ENCODE measurements at places on chromosomes 13 and 19. TPM values are rescaled to one million over a fixed set of nuclear protein-coding genes. Genes with fewer than 3 reads are reported as not detected.

Gene TMEM221
- total RNA-seq, result 0.17 TPM

- DNase-seq, result no peak
These were observed 39.5 kb upstream of the POP4 start for GRCh38 chr19:29566496-29567054.

GRCh38 chr19:43300876-43301765, 31.8 kb upstream of the PSG9 start:
- DNase-seq, result no peak

Gene ACER1
- not detected for total RNA-seq

Gene MIR17HG
- 4.0 TPM for total RNA-seq

DNA sequence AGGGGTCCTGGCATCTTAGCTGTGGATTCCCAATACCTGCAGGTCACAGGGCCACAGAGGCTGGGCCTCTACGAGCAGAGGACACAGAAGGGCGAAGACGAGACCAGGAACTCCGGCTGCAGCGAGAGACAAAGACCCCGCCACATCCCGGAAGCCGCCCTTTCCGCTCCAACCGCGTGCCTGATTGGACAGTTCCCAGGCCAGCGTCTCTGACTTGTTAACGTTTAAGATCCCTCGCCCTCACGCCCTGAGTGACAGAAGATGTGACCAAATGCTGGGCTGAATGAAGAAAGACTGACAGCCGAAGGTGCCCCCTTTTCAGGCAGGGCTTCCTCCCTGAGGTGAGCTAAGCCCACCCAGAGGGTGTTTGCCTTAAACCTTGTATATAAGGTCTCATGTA, at the start of gene ZNF98:
ZNF98 (minus strand) TSS at position 136 of the 400 bp plus-strand sequence; CDS start at position 14, 122 bp downstream.
- no peak for DNase-seq

GRCh38 chr13:52738719-52739467, 727 bp downstream of the CNMD start:
- no peak for DNase-seq

GRCh38 chr19:14347999-14348889, 33.0 kb upstream of the ADGRE5 start:
- DNase-seq, result peak; percentile 26

- no peak for DNase-seq
These were observed 382.3 kb downstream of the DLEU7 start for GRCh38 chr13:50461189-50461588.

DNA sequence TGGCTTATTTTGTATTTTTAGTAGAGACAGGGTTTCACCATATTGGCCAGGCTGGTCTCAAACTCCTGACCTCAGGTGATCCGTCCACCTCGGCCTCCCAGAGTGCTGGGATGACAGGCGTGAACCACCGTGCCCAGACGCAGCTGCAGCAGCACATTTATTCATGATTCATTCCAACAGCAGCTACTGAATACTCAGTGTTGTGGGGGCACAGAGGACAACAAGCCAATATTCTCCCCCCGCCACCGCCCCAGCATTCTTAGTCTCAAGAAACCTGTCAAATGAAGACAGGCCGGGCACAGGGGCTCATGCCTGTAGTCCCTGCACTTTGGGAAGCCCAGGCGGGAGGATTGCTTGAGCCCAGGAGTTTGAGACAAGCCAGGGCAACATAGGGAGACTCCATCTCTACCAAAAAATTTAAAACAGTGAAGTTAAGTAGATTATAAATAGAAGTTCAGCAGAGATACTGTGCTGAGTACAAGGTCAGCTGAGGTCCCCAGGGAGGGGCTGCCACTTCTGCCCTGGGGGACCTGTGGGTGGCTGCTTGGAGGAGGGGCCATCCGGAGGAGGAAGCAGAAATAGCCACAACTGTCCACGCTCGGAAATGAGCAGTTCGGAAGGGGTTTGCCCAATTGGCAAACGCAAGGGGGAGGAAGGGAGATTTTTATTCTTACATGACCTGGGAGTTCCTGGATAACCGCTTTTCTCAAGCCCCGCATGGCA, 4.3 kb downstream of the DOT1L start:
- DNase-seq, result peak; percentile 25

DNA sequence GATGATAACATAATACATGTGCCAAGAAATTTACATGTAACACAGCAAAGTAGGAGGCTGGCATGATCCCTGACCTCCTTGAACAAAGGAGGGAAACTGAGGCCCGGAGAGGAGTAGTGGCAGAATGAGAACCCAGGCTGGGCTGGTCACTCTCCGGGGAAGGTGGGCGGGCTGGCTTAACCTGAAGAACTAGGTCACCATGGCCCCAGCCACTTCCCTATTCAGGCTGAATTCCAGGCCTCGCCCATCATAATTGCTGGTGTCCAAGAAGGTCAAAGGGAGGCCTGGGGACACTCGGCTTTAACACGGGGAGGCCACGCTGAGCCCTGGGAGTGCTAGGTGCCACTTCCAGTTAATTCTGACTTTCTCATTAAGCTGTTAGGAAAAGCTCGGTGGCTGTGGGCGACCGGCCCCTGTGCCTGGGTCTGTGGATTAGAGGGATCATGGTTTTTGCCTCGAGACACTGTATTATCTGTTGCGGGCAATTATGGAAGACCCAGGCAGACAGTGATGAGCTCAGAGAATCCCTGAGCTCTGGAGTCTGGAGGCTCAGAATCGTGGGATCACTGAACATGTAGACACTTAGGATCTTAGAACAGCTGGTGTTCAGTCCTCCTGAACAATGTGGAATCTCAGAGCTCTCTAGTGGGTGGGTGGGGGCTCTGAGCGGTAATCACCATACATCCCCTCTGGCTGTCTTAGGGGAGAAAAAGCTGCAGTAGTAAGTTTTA, 5.0 kb upstream of the TINCR start:
- DNase-seq, result no peak

GRCh38 chr19:33752018-33752800, 44.5 kb upstream of the KCTD15 start:
- no peak for DNase-seq

Gene HSD17B14
- 0.61 TPM for total RNA-seq

DNA sequence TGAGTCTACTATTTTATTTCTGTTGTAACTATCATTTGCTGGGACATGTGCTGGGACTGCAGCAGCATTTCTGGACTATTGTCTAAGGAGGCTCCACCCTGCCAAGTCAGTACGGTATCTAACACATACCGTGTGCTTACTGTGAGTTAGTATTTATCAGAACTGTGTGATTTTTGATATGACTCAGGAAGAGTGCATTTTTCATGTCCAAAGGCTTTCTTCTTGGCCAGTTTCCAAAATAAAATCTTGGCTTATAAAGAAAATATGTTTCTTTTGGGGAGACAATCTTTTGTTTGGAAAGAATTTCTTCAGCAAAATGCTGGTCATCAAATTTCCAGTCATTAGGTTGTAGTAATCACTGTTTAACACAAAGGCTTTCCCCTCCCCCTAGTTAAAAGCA, 11.6 kb downstream of the PARP4 start:
- DNase-seq, result peak; percentile 65

Gene PPM1N
- total RNA-seq, result 1.3 TPM

DNA sequence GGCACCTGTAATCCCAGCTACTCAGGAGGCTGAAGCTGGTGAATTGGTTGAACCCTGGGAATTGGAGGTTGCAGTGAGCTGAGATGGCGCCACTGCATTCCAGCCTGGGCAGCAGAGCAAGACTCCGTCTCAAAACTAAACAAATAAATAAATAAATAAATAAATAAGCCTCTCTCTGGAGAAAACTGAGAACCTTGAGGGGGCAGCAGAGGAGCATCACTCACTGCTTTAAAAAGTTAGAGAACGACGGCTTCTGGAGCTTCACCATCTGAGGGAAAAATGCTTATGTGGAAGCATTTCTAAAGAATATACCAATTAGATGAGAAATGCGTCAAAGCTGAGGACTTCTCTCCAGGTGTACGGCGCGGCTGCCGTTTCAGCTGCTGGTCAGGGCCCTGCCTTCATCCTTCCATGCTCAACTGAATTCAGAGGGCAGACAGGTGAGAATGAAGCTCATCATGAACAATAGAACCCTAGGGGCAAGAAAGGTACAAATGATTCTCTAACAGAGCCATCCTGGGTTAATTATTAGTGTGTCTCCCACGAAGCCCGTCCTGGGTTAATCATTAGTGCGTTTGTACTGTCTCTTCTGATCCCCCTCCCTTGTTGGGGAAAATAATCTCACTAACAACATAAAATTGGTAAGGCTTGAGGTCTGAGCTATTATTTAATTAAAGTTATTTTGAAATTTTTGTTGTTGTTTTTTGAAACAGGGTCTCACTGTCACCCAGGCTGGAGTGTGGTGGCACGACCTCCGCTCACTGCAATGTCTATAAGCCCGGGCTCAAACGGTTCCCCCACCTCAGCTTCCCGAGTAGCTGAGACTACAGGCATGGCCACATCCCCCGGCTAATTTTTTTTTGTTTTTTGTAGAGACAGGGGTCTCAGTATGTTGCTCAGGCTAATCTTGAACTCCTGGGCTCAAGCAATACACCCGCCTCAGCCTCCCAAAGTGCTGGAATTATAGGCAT, 80.1 kb downstream of the IPO5 start:
- peak; percentile 33 for DNase-seq

Gene ZNF30
- 2.9 TPM for total RNA-seq

Gene LGALS4
- total RNA-seq, result not detected

DNA sequence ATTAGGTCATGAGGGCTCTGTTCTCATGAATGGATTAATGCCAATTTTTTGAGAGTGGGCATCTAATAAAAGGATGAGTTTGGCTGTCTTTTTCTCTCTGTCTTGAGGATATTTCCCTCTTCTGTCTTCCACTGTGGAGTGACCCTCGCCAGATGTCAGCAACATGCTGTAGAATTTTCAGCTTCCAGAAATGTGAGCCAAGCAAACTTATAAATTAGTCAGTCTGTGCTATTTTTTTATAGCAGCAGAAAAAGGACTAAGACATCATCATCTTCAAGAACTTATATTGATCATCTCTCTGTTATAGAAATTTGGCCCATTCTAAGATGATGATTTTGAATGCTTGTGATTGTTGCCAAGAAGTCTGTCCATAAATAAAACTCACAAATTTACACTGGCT, 431.4 kb downstream of the FGF9 start:
- no peak for DNase-seq

GRCh38 chr19:8074501-8074900, 21.9 kb downstream of the CCL25 start:
- DNase-seq, result no peak

GRCh38 chr13:32548837-32549236, 10.2 kb upstream of the N4BP2L2 start:
- DNase-seq, result no peak

Gene SYNGR4
- total RNA-seq, result not detected

- DNase-seq, result peak; percentile 74
These were observed 46.0 kb downstream of the SAE1 start for GRCh38 chr19:47176627-47177090.

- DNase-seq, result no peak
These were observed 30.5 kb downstream of the NFIC start for GRCh38 chr19:3396881-3397265.

Gene OLFM2
- 2.0 TPM for total RNA-seq

Data from mammary epithelial cell (primary cell).